ENCODE measurements at places on chromosomes 3 and 15. TPM values are rescaled to one million over a fixed set of nuclear protein-coding genes. Genes with fewer than 3 reads are reported as not detected.

DNA sequence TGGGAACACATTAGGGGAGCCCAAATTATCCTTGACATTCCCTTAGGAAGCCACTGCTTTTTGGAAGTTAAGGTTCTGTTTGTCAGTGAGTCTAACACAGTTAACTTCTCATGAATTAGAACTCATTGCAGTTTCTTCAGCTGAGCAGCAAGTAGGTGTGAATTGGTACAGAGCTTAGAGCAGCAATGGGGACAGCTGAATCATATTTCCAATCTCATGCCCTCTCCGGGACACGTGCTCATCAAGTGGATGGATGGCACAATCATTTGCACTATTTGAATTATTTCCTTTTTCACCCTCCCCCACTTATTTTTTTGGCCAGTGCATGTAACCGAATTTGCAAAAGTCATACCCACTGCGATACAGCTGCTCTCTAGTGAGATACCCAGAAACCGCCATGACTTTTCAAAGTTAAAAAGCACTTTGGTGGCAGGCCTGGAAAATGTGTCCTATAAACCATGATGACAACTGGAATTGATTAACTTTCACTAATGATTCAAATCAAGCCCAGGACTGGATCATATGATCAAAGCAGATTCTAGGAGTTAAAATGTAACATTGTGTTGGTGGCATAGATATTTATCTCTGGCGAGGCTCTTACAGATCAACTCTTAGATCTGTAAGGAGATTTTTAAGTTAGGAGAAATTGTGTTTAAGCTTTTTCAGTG lies 76.4 kb downstream of the EBLN2 start:
- H3K4me1 ChIP-seq: no peaks in the 10 kb centered on the region
- H3K27ac ChIP-seq: no peak overlapping the region
- no peak for DNase-seq
- no peak overlapping the region for H3K4me3 ChIP-seq
- no peaks in the 10 kb centered on the region for H3K36me3 ChIP-seq
- peaks cover 11% of the 10 kb centered on the region for H3K27me3 ChIP-seq

Gene STARD9
- 12.5 TPM for total RNA-seq

GRCh38 chr3:52249683-52250082 lies 4.1 kb downstream of the PPM1M start:
- H3K27ac ChIP-seq: peak overlapping the region; percentile 100
- peaks cover 64% of the 10 kb centered on the region for H3K36me3 ChIP-seq
- peaks cover 91% of the 10 kb centered on the region for H3K4me1 ChIP-seq
- no peaks in the 10 kb centered on the region for H3K27me3 ChIP-seq
- H3K4me3 ChIP-seq: peak overlapping the region; percentile 63

GRCh38 chr3:81437683-81438082 lies 323.8 kb downstream of the GBE1 start:
- H3K27ac ChIP-seq: no peak overlapping the region
- DNase-seq: no peak
- no peaks in the 10 kb centered on the region for H3K36me3 ChIP-seq
- no peaks in the 10 kb centered on the region for H3K4me1 ChIP-seq

- H3K27me3 ChIP-seq: no peaks in the 10 kb centered on the region
- H3K27ac ChIP-seq: no peak overlapping the region
- no peak overlapping the region for H3K4me3 ChIP-seq
- H3K4me1 ChIP-seq: no peaks in the 10 kb centered on the region
- no peak for DNase-seq
These were observed 218.3 kb upstream of the SOX2 start for GRCh38 chr3:181493423-181493822.

Gene DLEC1
- 4.6 TPM for total RNA-seq

Gene SEMA5B
- total RNA-seq: 0.47 TPM

GRCh38 chr3:8964436-8965370 lies 1.4 kb upstream of the RAD18 start:
- H3K4me1 ChIP-seq: peaks cover 33% of the 10 kb centered on the region
- H3K4me3 ChIP-seq: peak overlapping the region; percentile 97
- H3K27ac ChIP-seq: peak overlapping the region; percentile 97
- no peak for DNase-seq
- peaks cover 14% of the 10 kb centered on the region for H3K27me3 ChIP-seq

GRCh38 chr15:88776646-88777045 lies 26.6 kb upstream of the ACAN start:
- DNase-seq: no peak
- no peaks in the 10 kb centered on the region for H3K36me3 ChIP-seq
- peaks cover 27% of the 10 kb centered on the region for H3K27me3 ChIP-seq
- no peak overlapping the region for H3K4me3 ChIP-seq

Gene CISH
- total RNA-seq: 8.8 TPM
